Stromal cell of bone marrow (primary cell): ENCODE measurements at places on chromosomes 2 and 18.
A peak's percentile ranks its signal among the peaks of the same experiment; 100 is the strongest.

DNA sequence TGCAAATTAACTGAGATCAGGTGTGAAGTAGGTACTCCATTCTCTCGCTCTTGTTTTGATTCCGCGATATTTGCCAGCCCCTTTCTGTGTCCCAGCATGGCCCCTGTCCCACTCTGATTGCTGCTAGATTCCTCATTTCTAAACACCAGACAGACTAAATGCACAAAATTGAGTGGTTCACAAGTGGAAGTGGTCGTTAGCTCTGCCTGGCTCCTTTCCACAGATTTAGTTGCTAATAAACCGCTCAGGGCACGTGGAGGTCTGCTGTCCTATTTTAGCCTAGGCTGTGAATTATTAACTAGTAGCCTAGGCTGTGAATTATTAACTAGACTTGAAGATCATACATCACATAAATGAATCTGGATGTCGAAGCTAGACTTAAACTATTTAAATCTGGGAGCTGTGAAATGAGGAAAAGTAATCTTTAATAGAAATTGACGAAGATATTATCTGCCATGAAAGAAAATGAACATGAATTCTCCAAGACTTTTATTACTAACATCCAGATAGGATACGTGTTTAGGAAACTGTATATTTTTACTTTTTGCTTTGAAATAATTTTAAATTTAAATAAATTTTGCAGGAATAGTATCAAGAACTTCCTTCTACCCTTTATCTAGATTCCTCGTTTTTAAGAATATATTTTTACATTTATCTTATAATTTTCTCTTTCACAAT is 3.7 kb downstream of the IL1RL2 start:
- DNase-seq, result no peak

GRCh38 chr2:118846442-118846952 is 951 bp downstream of the EN1 start:
- no peak for DNase-seq

DNA sequence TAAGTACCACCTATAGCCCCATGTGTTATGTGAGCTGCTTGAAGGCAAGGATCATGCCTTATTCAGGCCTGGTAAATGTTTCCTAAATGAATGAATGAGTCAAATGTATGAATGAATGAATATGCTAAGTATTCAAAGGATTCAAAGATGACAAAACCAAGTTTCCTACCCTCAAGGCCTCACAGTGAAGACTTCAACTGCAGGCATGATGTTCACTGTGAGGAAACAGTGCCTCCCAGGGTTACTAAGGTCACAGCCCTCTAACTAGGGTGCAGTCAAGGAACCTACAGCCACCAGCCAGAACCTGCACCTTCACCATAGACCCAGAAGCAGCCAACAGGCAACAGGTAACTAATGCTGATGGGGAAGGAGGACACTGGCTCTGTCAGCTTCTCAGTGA is 69.3 kb downstream of the SUMO1 start:
- DNase-seq, result no peak

DNA sequence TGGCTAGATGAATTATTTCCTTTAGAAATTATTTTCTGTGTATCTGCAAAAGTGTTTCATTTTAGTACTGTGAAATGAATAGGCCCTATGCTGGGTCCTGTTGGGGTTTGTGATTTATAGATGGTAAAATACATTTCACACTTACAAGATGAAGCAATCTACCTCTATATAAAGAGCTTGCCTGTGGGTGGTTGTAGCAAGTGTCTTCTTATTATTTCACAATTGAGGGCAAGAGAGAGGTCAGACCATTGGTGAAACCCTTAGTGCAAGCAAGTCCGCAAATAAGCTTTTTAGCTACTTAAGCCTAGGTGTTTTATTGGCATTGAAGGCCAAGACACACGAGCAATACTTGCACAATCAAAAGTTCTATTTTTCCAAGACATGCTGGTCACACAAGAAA is 153.1 kb downstream of the FMNL2 start:
- no peak for DNase-seq

DNA sequence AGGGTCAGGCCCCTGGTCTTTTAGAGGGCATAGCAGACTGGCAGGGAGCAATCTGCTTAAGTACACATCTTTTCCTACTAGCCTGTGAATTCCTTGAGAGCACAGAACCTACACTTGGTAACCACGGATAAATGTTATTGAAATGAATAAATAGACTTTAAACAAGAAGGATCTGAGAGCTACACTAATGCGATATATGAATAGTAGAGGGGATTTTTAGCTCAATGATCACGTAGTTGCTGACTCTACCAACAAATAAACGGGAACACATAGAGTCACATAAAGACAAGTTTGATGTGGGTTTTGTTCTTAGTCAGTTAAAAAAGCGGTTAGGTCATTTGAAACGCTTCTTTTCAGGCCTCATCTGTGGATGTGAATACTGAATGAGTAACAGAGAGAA is 290.3 kb upstream of the CCDC68 start:
- DNase-seq, result no peak

DNA sequence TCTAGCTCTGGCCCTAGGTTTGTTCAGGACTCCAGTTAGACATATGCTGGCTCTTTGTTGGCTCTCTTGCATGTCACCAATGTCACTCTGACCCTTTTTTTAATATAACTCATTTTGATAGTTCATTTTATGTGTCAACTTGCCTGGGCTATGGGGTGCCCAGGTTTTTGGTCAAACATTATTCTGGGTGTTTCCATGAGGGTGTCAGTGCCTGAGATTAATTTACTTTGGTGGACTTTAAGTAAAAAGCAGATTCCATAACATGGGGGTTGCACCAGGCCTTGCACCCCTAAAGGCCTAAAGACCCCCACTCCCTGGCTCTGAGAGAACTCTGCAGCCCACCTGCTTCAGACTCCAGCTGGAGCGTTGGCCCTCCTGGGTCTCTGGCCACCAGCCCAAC is 48.1 kb upstream of the SNTG2 start:
- DNase-seq, result no peak

DNA sequence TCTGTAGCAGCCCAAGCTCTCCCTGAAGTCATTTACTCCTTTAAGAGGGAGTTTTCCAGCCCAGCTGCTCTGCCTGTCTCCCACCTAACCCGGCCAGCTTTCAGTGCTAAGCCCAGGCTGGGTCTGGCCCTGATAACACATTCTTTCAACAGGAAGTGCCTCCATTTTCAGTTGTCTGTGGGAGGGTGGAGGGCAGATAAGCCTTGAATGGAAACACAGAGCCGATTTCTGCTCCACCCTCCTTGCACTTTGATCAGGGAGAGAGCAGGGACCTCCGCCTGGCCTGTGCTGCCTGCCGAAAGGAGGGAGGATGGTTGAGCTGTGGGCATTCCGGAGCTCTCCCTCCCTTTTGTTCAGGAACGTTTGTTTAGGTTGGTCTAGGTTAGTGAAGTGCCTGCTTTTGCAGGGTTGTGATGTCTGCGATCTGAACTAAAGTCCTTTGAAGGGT is 24.8 kb downstream of the GATA6 start:
- no peak for DNase-seq

DNA sequence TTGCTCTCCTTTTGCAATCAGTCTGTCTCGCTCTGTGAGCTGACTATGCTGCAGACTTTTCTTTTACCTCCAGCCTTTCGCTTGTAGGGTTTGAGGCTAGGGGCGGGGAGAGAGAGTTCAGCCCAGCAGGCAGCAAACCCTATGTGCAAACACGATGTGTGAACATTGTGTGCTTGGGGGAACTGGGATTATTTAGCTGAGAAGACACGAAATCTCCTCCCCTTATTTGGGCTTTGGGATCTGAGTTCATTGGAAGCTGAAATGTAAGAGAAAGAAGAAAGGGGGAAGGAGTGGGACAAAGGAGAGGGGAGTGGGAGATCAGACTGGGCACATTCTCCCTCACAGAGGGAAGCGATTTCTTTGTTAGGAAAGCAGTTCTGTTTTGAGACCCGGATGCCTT is 189.6 kb upstream of the TNP1 start:
- no peak for DNase-seq

DNA sequence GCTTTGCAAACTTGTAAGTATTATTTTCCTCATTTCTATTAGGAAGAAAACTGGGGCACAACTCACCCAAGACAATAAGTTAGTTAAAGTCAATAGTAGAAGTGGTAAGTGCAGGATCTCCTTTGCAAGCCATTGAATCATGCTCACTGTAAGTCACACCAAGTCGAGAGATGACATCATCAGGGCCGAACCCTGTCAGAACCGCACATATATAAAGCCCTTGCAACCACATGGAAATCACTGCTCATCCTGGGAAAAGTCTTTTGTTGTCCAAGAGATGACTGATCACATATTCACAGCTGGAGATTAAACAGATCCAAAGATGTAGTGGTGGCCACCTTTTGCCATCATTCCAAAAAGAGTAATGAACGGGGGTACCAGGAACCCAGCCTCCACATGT is 484.8 kb upstream of the ID2 start:
- DNase-seq, result peak; percentile 50

- DNase-seq, result peak; percentile 11
These were observed 14.3 kb downstream of the COPS7B start for GRCh38 chr2:231800493-231801091.

- DNase-seq, result no peak
These were observed 42.3 kb downstream of the GATA6 start for GRCh38 chr18:22211657-22212056.

- DNase-seq, result no peak
These were observed 24.6 kb downstream of the DNAJC10 start for GRCh38 chr2:182740701-182741100.

- DNase-seq, result no peak
These were observed 280.0 kb downstream of the FIGN start for GRCh38 chr2:163455815-163456214.

DNA sequence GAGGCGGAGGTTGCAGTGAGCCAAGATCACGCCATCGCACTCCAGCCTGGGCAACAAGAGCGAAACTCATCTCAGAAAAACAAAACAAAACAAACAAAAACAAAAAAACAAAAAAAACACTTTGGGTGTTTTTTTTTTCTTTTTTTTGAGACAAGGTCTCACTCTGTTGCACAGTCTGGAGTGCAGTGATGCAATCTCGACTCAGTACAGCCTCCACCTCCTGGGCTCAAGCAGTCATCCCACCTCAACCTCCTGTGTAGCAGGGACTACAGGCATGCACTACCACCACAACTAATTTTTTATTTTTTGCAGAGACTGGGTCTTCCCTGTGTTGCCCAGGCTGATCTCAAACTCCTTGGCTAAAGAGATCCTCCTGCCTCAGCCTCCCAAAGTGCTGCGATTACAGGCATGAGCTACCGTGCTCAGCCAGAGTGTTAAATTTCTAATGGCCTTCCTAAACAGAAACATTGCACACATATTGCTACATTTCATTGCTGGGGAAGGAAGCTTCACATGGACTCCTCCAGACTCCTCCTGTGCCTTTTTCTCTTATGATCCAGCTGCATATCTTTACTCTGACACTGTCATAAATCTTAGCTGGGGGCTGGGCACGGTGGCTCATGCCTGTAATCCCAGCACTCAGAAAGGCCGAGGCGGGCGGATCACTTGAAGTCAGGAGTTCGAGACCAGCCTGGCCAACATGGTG is 19.7 kb downstream of the STARD7 start:
- DNase-seq, result no peak

DNA sequence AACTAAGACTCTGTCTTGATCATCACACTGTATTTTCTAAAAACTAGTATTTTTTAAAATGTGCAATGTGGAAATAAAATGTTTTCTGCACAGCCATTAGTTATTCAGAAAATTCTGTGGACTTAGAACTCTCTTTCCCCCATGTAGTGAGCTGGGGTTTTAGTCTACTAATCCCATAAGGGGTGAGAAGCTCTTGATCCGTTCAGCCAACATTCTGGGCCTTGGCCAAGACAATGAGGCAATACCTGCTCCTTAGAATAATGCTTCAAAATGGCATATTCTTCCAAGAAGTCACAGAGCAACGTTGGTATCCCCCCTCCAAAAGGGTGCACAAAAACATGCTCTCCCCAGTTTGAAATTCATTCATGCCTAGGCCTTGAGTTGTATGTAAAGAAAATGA is 4.0 kb downstream of the REEP1 start:
- DNase-seq, result no peak

- DNase-seq, result no peak
These were observed 26.4 kb downstream of the KCNIP3 start for GRCh38 chr2:95323347-95324155.

DNA sequence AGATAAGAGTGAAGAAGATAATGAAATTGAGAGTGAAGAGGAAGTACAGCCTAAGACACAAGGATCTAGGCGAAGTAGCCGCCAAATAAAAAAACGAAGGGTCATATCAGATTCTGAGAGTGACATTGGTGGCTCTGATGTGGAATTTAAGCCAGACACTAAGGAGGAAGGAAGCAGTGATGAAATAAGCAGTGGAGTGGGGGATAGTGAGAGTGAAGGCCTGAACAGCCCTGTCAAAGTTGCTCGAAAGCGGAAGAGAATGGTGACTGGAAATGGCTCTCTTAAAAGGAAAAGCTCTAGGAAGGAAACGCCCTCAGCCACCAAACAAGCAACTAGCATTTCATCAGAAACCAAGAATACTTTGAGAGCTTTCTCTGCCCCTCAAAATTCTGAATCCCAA is 15.7 kb downstream of the MSH6 start:
- no peak for DNase-seq

DNA sequence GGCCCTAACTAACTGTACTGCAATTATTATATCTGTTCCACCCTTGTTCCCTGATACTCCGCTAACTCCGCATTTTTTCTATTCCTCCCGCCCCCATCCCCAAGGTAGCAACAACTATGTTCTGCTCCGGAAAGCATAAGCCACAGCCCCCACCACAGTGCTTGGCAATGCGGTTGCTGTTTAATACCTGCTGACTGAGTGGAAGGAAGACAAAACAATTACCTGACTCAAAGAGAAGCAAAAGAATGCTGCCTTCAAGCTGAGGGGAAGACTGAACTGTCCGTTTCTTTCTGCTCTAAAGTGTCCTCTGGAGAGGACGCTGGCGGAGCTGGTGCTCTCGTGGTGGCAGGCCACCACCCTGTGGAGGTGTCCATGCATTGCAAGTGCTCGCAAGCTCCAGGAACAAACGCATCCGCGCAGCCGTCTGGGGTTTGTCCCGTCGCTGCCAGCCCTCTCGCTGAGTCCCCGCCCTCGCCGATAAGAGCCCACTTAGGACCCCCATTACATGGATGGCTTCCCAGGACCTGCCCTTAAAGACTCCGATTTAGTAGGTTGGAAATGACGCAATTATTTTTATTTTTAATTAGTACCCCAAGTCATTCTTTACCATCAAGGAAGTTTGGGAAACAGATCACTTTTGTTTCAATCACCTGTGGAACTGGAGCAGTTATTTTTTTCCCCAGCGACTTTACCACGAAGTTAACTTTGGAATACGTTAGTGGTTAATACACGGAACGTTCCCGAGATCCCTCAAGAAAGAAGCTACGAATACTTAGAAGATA is 1.6 kb upstream of the MYL12A start:
- DNase-seq, result peak; percentile 79

DNA sequence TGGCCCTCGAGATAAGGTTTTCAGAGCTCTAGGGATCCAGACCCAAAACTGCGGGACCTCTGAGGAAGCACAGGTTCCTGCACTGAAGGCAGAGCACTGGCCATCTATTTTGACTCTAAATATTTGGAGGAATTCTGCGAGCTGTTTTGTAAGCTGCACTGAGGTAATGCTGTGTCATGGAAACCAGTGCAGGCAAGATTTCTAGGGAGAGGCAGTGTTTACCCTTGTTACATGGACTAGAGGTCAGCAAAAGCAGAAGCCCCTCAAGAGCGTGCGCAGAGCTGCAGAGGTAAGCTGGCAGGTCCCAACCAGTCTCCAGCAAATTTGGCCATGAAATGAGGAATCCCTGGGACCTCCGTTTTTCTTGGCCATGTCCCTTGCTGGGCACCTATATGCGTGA is 137.3 kb downstream of the RNF152 start:
- DNase-seq, result no peak
